NCI-H1694 treated with DMSO at 0.1 percent for 48 hours (cell line): ENCODE measurements at places on chromosomes 11 and 22.

DNA sequence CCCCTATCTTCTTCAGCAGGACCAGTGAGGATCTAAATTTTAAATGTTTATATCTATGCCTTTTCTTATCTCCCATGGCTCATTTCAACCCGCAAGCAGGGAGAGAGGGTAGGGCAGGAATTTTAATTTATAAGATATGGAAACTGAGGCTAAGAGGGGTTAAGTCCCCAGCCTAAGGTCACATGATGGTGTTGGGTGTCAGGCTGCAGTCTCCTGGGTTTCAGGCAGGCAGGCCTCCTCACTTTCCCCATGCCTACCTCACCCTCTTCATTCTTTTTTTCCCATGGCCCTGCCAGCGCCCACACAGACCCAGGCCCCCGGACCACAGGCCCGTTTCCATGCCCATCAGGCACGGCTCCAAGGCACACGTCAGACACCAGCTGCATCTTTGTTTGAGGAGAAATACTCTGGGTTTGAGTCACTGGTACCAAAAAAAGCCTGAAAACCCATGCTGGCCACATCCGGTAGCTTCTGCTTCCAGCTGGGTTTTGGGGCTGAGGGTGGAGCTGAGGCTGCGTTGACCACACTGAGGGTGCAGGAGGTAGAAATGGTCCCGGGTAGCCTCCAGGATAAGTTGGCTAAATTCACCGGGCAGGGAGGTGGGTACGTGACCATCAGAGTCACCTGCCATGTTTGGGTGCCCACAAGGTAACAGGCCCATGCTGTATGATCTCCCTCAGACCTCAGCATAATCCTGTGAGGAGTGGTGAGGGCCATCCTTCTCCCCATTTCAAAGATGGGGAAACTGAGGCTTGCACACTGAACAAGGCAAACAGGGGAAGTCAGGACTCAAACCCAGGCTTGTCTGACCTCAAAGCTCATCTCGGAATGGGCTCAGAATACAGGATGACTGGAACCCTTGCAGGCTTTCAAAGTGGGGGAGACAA lies 7.5 kb downstream of the CRYBB1 start:
- DNase-seq: no peak

GRCh38 chr11:38562562-38562961 lies 1964.5 kb upstream of the RAG2 start:
- no peak for DNase-seq

DNA sequence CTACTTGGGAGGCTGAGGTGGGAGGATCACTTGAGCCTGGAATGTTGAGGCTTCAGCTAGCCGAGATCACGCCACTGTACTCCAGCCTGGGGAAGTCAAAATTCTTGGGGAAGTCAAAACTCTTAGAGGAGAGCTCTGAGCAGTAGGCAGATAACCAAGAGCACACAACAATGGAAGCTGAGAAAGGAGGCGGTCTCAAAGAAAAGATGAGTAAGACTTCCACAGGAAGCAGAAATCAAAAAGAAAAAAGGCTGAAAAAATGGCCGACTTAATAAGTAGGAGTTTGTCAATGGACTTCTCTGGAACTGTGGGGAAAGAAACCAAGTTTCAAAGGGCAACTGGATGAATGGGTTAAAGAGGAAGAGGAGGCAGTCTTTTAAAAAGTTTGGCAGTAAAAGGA lies 32.1 kb downstream of the RAB30 start:
- DNase-seq: no peak

- no peak for DNase-seq
Measured at GRCh38 chr11:821512-822371, 3.0 kb downstream of the PNPLA2 start.

GRCh38 chr11:117677729-117678310 lies 119.2 kb downstream of the DSCAML1 start:
- no peak for DNase-seq

DNA sequence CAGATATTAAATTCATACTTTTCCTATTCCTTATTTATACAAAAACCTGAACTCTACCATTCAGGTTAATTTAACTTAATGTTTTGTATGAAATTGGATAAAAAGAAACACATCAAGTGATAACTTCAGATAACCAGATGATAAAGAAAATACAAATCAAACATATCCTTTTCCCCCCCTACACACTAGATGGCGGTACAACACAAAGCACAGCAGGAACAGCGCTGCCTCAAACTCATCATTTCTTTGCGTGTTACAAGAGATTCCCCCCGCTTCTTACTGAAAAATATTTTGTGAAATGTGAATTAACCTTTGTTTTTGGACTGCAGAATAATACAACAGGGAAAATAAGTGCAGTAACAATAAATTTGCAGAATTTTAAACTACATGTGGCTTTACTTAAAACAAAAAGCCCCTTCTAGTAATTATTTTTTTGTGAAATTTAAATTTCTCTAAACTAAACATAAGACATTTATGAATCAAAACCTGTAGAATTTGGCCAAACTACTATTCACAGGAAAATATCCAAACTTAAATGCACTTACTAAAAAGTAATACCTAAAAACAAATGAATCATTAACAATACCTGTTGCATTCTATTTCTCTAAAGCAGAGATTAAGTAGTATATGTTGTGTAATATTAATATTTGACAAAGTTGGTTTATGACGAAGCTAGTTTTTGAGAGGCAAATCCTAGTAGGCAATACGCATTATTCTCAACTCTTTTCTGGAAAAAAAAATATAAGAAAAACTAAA lies 74.4 kb downstream of the ARHGAP32 start:
- DNase-seq: peak; percentile 14

DNA sequence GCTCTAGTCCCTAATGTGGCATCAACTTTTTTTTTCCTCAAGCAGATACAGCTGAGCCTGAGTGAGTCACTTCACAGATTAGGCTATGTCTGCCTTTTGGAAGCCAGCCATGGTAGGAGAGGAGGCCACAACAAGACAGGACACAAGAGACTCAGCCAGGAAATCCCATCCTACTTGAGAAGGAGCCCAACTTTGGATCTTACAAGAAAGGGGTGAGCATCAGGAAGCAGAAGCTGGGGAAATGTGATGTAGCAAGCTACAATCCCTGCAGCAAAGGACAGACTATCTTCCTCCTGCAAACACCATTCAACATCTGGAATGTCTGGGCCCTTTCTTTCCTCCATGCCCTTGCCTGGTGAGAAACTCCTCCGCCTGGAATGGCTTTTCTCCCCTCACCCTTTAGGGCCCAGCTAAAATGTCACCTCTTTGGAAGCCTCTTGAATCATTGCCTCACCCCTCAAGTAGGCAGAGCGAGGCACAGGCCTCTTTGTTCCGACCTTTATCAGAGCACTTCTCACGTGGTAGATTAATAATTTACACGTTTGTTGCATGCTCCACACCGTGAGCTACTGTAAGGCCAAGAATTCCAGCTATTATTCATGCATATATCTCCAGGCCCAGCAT lies 156.4 kb upstream of the PITPNB start:
- no peak for DNase-seq
